H1 (cell line): ENCODE measurements at places on chromosomes 7 and 10. TPM values are rescaled to one million over a fixed set of nuclear protein-coding genes. Genes with fewer than 3 reads are reported as not detected.

HOXA7 gene
- not detected in 2 replicates for total RNA-seq

DNA sequence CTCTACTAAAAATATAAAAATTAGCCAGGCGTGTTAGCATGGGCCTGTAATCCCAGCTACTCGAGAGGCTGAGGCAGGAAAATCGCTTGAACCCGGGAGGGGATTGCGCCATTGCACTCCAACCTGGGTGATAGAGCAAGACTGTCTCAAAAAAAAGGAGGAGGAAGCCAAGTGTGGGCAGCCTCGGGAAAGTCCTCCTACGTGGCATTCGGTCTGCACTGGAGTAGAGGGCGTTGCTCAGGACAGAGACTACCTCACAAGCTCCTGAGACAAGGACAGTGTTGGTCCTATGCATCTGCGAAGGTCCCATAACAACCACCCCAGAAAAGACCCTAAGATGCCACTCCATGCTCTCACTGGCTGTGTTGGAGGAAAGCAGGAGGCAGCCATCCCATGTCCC is 10.0 kb upstream of the SERPINE1 start:
- DNase-seq, result no peak
- no peak overlapping the region for H3K4me3 ChIP-seq
- H3K27ac ChIP-seq, result no peak overlapping the region
- no peaks in the 10 kb centered on the region for H3K27me3 ChIP-seq
- H3K36me3 ChIP-seq, result no peaks in the 10 kb centered on the region

GRCh38 chr10:17409170-17409733 is 45.1 kb downstream of the ST8SIA6 start:
- H3K4me1 ChIP-seq, result no peaks in the 10 kb centered on the region
- no peak for DNase-seq
- H3K4me3 ChIP-seq, result no peak overlapping the region
- H3K36me3 ChIP-seq, result no peaks in the 10 kb centered on the region
- H3K27ac ChIP-seq, result no peak overlapping the region

GRCh38 chr10:50574305-50574704 is 49.5 kb downstream of the SGMS1 start:
- H3K4me1 ChIP-seq, result peaks cover 10% of the 10 kb centered on the region
- no peak for DNase-seq
- no peak overlapping the region for H3K4me3 ChIP-seq
- H3K27me3 ChIP-seq, result no peaks in the 10 kb centered on the region

DNA sequence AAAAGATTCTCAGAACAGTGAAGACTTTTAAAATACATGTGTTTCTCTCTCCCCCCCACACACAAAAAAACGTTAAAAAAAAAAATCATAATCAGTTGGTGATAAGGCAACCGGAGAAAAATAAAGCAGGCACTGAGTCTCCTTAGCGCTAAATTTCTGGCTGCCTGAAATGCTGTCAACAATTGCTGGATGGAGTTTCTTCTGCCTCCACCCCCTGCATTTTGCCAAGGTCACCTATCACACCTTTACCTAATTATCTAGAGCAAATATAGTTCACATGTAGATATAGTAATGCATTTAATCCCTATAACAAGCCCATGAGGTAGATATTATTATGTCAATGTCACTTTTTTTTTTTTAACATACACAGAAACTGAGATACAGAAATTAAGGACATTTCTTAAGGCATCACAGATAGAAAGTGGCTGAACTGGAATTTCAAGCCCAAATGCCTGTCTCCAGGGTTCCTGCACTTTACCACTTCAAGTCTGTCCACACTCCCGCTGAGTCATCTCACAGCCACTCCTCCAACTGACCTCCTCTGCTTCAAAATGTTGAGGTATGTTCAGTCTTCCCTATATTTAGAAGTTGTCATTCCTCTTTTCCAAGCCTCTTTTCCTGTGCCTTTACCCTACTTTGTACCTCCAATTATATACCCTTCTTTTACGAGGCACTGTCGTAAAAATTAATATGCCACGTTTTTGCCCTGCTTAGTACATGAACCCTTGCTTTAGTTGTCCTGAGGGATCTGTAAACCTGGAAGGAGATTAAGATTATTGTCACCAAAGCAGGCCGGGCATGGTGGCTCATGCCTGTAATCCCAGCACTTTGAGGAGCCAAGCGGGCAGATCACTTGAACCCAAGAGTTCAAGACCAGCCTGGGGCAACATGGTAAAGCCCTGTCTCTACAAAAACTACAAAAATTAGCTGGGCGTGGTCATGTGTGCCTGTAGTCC is 72.8 kb upstream of the MPP7 start:
- H3K36me3 ChIP-seq, result no peaks in the 10 kb centered on the region
- H3K27me3 ChIP-seq, result no peaks in the 10 kb centered on the region
- H3K4me1 ChIP-seq, result no peaks in the 10 kb centered on the region
- no peak overlapping the region for H3K27ac ChIP-seq
- H3K4me3 ChIP-seq, result no peak overlapping the region
- DNase-seq, result no peak
